CD4-positive, CD25-positive, alpha-beta regulatory T cell (primary cell): ENCODE measurements at places on chromosomes 1 and 21. TPM values are rescaled to one million over a fixed set of nuclear protein-coding genes. Genes with fewer than 3 reads are reported as not detected.

GRCh38 chr1:155170806-155171205 lies 2.3 kb downstream of the KRTCAP2 start:
- DNase-seq, result no peak
- peaks cover 18% of the 10 kb centered on the region for H3K36me3 ChIP-seq
- no peak overlapping the region for H3K27ac ChIP-seq
- H3K4me3 ChIP-seq, result no peak overlapping the region

DNA sequence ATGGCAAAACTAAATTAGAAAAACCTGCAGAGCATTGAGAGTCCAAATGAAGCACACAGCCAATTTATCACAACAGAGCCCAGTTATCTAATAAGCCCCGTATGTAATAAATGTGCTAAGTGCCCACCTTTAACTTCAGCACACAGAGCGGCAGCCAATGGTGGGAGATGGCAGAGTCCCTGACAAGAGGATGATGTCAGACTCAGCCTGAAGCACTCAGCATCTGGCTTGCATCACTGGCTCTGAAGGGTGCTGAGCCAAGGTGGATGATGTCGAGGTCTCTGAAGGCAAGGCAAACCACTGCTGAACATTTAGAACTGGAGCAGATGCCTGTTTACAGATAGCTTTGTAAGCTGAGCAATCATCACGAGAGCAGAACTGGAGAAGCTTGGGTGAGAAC lies 118.3 kb downstream of the NUF2 start:
- no peaks in the 10 kb centered on the region for H3K36me3 ChIP-seq
- no peak for DNase-seq
- no peak overlapping the region for H3K4me3 ChIP-seq
- no peaks in the 10 kb centered on the region for H3K4me1 ChIP-seq

GRCh38 chr1:222940095-222940494 lies 125.3 kb downstream of the DISP1 start:
- H3K27ac ChIP-seq, result no peak overlapping the region
- no peaks in the 10 kb centered on the region for H3K27me3 ChIP-seq
- DNase-seq, result no peak
- H3K4me3 ChIP-seq, result no peak overlapping the region
- peaks cover 4% of the 10 kb centered on the region for H3K36me3 ChIP-seq

- DNase-seq, result no peak
- no peaks in the 10 kb centered on the region for H3K27me3 ChIP-seq
- H3K36me3 ChIP-seq, result no peaks in the 10 kb centered on the region
- no peak overlapping the region for H3K4me3 ChIP-seq
- H3K4me1 ChIP-seq, result no peaks in the 10 kb centered on the region
Observed at GRCh38 chr1:97063532-97063931, 341.9 kb downstream of the PTBP2 start.

GRCh38 chr1:232621050-232621449 lies 8.9 kb downstream of the SIPA1L2 start:
- H3K27me3 ChIP-seq, result peaks cover 1% of the 10 kb centered on the region
- no peak for DNase-seq

DNA sequence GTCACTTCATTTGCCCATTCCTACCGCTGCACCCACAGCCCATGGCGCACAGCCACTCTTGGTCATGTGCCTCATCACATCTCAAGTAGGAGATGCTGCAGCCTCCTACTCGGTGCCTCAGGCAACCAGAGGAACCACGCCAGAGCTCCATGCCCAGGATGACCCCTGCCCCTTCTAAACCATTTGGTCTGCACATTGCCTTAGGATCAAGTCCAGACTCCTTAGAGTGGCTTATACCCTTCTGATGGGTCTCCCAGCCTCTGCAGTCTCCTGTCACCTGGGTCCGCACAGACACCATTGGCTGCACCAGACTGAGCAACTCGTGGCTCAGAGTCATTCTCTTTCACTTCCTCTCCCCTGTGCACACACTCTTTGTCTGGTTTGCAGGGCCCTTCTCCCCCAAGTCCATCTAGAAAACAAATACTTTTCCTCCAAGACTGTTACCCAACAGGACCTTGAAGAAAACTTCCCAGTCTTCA lies 2.2 kb upstream of the ADORA3 start:
- H3K4me1 ChIP-seq, result peaks cover 68% of the 10 kb centered on the region
- peak overlapping the region; percentile 62 for H3K27ac ChIP-seq
- no peak overlapping the region for H3K4me3 ChIP-seq
- H3K36me3 ChIP-seq, result no peaks in the 10 kb centered on the region
- DNase-seq, result no peak

DNA sequence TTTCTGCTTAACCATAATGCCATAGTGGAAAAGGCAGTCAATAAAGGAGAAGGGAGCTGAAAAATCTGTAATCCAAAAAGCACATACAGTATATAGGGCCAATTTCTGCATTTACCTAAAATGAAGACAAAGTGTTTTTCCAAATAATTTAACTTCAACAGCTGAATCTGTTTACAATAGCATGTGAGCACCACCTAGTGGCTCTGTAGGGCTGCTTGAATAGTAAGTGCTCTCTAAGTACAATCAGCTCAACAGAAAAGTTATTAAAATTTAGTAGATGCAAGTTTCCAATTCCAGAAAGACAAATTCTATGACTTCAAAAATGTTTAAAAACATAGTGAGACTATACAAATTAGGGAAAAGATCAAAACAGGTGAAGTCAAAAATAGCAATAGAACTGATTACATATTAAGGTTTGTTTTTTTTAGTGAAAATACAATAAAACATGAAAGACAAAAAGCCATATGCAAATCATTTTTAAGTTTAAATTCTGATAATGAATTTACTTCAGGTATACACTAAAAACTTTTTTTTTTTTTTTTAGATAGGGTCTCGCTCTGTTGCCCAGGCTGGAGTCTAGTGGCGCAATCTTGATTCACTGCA lies 220.0 kb downstream of the SETD4 start:
- no peaks in the 10 kb centered on the region for H3K36me3 ChIP-seq
- peak; percentile 79 for DNase-seq
- no peak overlapping the region for H3K27ac ChIP-seq

GRCh38 chr1:238752327-238752726 lies 634.0 kb upstream of the CHRM3 start:
- H3K27me3 ChIP-seq, result no peaks in the 10 kb centered on the region
- no peak for DNase-seq
- H3K36me3 ChIP-seq, result no peaks in the 10 kb centered on the region
- H3K4me1 ChIP-seq, result no peaks in the 10 kb centered on the region
- no peak overlapping the region for H3K27ac ChIP-seq

GRCh38 chr1:223756806-223757700 lies 44.7 kb downstream of the CAPN2 start:
- DNase-seq, result no peak
- no peaks in the 10 kb centered on the region for H3K4me1 ChIP-seq
- H3K4me3 ChIP-seq, result no peak overlapping the region
- H3K27me3 ChIP-seq, result no peaks in the 10 kb centered on the region
- peaks cover 94% of the 10 kb centered on the region for H3K36me3 ChIP-seq

GRCh38 chr1:108107658-108108057 lies 92.5 kb downstream of the SLC25A24 start:
- H3K4me3 ChIP-seq, result no peak overlapping the region
- no peaks in the 10 kb centered on the region for H3K27me3 ChIP-seq
- no peaks in the 10 kb centered on the region for H3K36me3 ChIP-seq
- H3K4me1 ChIP-seq, result no peaks in the 10 kb centered on the region
- no peak for DNase-seq
- no peak overlapping the region for H3K27ac ChIP-seq

GRCh38 chr1:64822621-64823020 lies 77.7 kb downstream of the RAVER2 start:
- peaks cover 9% of the 10 kb centered on the region for H3K27me3 ChIP-seq
- H3K4me1 ChIP-seq, result peaks cover 19% of the 10 kb centered on the region
- DNase-seq, result no peak
- H3K27ac ChIP-seq, result no peak overlapping the region
- H3K4me3 ChIP-seq, result no peak overlapping the region

DNA sequence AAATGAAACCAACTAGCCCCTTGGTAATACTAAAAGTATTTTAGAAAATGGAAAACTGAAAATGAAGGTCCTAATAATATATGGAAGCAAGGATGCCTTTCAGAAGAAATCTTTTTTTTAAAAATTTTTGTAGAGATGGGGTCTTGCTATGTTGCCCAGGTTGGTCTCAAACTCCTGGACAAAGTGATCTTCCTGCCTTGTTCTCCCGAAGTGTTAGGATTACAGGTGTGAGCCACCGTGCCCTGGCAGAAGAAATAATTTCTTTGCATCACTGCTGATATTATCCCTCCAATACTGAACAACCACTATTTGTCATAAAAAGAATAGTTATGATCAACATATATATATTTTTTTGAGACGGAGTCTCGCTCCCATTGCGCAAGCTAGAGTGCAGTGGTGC lies 25.6 kb downstream of the SELENOF start:
- H3K4me1 ChIP-seq, result no peaks in the 10 kb centered on the region
- no peak overlapping the region for H3K27ac ChIP-seq

DNA sequence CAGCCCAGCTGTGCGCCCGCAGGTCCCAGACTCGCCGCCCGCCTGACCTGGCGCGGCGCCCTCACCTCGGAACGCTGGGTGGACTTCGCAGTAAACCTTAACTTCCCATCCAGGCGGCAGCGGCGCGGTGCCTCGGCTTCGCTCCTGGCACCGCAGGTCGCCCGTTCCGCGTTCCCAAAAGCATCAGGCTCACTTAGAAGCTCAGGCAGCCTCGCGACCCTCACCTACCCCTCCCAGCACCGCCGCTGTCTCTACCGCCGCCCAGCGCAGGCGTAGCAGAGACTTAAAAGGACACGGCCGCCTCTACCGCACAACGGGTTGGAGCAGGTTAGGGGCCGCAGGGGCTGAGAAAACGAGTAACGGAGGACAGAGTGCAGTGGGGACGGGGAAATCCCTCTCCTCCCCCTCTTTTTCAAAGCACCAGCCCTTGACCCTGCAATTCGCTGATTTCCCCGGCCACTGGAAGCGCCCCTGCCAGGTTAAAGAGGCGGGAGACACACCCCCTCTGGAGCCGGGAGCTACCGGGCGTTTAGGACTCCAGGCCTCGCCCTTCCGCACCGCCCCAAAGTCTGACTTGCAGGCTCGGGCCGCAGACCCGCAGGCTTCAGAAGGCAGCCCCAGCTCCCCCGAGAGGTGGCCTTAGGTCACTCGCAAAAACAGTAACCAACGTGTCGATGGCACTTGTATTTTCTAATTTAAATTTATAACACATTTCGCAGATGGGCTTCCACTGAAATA lies 328.5 kb downstream of the FAM72C start:
- no peak for DNase-seq
- no peaks in the 10 kb centered on the region for H3K36me3 ChIP-seq
- no peak overlapping the region for H3K4me3 ChIP-seq
- no peaks in the 10 kb centered on the region for H3K4me1 ChIP-seq

DNA sequence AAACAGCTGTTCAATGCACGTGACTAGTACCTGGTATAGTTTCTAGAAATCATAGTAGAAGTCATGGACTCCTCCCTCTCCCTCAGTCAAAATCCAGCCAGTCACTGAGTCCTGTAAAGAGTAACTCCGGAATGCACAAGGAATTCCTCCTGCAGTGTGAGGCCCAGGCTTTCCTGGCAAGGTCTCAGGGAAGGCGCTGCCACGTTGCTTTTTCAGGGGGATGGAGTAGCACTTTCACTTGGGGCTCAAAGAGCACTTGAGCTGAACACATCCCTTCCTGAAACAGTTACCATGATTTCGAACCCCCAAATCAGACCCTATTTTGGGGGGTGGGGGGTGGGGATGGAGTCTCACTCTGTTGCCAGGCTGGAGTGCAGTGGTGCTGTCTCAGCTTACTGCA lies 26.4 kb upstream of the LRRC8D start:
- no peak for DNase-seq
- H3K4me3 ChIP-seq, result no peak overlapping the region
- no peaks in the 10 kb centered on the region for H3K4me1 ChIP-seq
- no peak overlapping the region for H3K27ac ChIP-seq
- H3K27me3 ChIP-seq, result no peaks in the 10 kb centered on the region
- H3K36me3 ChIP-seq, result no peaks in the 10 kb centered on the region

- H3K36me3 ChIP-seq, result no peaks in the 10 kb centered on the region
- no peak overlapping the region for H3K27ac ChIP-seq
- H3K4me3 ChIP-seq, result no peak overlapping the region
- H3K27me3 ChIP-seq, result no peaks in the 10 kb centered on the region
Observed at GRCh38 chr1:40876436-40876761, 14.2 kb upstream of the CITED4 start.

GRCh38 chr1:171280599-171280998 lies 32.3 kb downstream of the FMO1 start:
- H3K4me1 ChIP-seq, result no peaks in the 10 kb centered on the region
- peaks cover 4% of the 10 kb centered on the region for H3K27me3 ChIP-seq
- H3K4me3 ChIP-seq, result no peak overlapping the region
- no peak for DNase-seq

DNA sequence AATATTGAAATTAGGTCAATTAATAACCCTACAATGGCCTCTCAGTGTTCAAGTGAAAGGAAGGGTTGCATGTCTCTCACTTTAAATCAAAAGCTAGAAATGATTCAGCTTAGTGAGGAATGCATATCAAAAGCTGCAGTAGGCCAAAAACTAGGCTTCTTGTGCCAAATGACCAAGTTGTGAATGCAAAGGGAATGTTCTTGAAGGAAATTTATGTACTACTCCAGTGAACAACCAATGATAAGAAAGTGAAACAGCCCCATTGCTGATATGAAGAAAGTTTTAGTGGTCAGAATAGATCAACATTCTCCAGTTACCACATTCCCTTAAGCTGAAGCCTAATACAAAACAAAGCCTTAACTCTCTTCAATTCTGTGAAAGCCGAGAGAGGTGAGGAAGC lies 10.0 kb downstream of the MAEL start:
- no peaks in the 10 kb centered on the region for H3K4me1 ChIP-seq
- H3K36me3 ChIP-seq, result no peaks in the 10 kb centered on the region
- H3K4me3 ChIP-seq, result no peak overlapping the region
- H3K27ac ChIP-seq, result no peak overlapping the region

DNA sequence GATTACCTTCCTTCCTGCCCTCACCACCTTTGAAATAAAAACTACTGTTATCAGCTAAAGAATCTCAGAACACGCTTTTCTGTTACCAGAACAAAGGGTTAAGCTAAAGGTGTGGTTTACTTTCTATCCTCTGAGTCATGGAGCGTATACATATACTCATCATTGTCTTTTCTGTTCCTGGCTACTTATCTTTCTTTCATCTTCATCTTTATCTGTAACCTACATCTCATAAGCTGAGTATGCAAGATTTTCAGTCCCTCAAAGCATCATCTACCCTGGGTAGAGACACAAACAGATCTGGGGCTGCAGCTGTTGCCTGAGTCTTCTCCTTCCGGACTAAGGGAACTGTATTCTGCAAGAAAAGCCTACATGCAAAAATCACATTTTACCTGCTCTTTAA lies 75.6 kb downstream of the LMO4 start:
- no peaks in the 10 kb centered on the region for H3K36me3 ChIP-seq
- no peak overlapping the region for H3K27ac ChIP-seq
- H3K4me3 ChIP-seq, result no peak overlapping the region
- no peaks in the 10 kb centered on the region for H3K27me3 ChIP-seq

- H3K4me3 ChIP-seq, result no peak overlapping the region
- H3K4me1 ChIP-seq, result no peaks in the 10 kb centered on the region
- no peaks in the 10 kb centered on the region for H3K27me3 ChIP-seq
- no peaks in the 10 kb centered on the region for H3K36me3 ChIP-seq
- no peak for DNase-seq
Observed at GRCh38 chr1:240242601-240243144, 151.0 kb downstream of the FMN2 start.

Gene MANEAL
- 0.69 TPM for total RNA-seq

Gene AGRN
- total RNA-seq, result 4.2 TPM

Gene IGFN1
- total RNA-seq, result not detected

Gene BMP8A
- total RNA-seq, result 0.35 TPM

Gene MTARC2
- not detected for total RNA-seq

Gene TRIM67
- total RNA-seq, result not detected

Gene KCNN3
- total RNA-seq, result 0.30 TPM

Gene TTC39A
- not detected for total RNA-seq
